Temporal lobe (tissue), 4 donors: ENCODE measurements at places on chromosomes 5 and 9. TPM values are rescaled to one million over a fixed set of nuclear protein-coding genes. Genes with fewer than 3 reads are reported as not detected.

Gene TMEM232
- total RNA-seq: 11.8 TPM

Gene ADCY2
- 30.2 TPM for total RNA-seq

Gene ALDH1A1
- total RNA-seq: 0.98 TPM

Gene OR1N1
- total RNA-seq: not detected

Gene KLHL3
- 7.1 TPM for total RNA-seq

Gene ADGRV1
- total RNA-seq: 150 TPM

Gene IL13
- total RNA-seq: not detected

Gene DNLZ
- 11.1 TPM for total RNA-seq

Gene PIP5KL1
- 1.2 TPM for total RNA-seq

Gene WNT8A
- under 0.01 TPM for total RNA-seq

Gene HTR4
- 0.49 TPM for total RNA-seq

Gene SLC6A18
- not detected for total RNA-seq

Gene CCL27
- 0.25 TPM for total RNA-seq

Gene F2RL2
- 0.49 TPM for total RNA-seq

Gene CHSY3
- total RNA-seq: 14.8 TPM

Gene INSL4
- total RNA-seq: not detected

Gene CKMT2
- total RNA-seq: 2.2 TPM

Gene GPX3
- total RNA-seq: 29.7 TPM

Gene SLC1A1
- total RNA-seq: 48.9 TPM

Gene ITGA2
- 3.7 TPM for total RNA-seq

Gene SLC9A3
- 0.98 TPM for total RNA-seq

Gene TMC1
- 0.25 TPM for total RNA-seq

Gene PDCD1LG2
- total RNA-seq: 0.25 TPM

Gene WDR31
- 2.7 TPM for total RNA-seq

Gene PCSK5
- total RNA-seq: 11.6 TPM

Gene SLC34A1
- not detected for total RNA-seq

Gene KIF12
- total RNA-seq: 0.49 TPM

Gene FOXD1
- total RNA-seq: 0.98 TPM

Gene ANKRD18A
- 1.2 TPM for total RNA-seq

Gene SHLD3
- 8.6 TPM for total RNA-seq

Gene SLC4A9
- total RNA-seq: under 0.01 TPM

Gene FRRS1L
- 65.9 TPM for total RNA-seq

Gene OTP
- not detected for total RNA-seq

Gene CNTNAP3B
- total RNA-seq: 17.7 TPM

Gene SLC25A2
- total RNA-seq: not detected

Gene THBS4
- 1.2 TPM for total RNA-seq

Gene ADAMTS19
- 2.2 TPM for total RNA-seq

Gene C5orf58
- not detected for total RNA-seq

Gene GPR151
- total RNA-seq: 0.25 TPM

Gene CARD9
- total RNA-seq: under 0.01 TPM

Gene STC2
- total RNA-seq: 0.25 TPM

Gene SHOC1
- total RNA-seq: not detected

Gene TMEM252
- not detected for total RNA-seq

Gene ZNF474
- total RNA-seq: 0.98 TPM
